Suprapubic skin (tissue), 4 donors: ENCODE measurements at places on chromosomes 13 and 19. TPM values are rescaled to one million over a fixed set of nuclear protein-coding genes. Genes with fewer than 3 reads are reported as not detected.

Gene KLK3
- total RNA-seq: 0.96 TPM

Gene MEF2B
- total RNA-seq: 0.68 TPM

Gene POLD1
- total RNA-seq: 17.2 TPM

Gene FAM83E
- total RNA-seq: 0.87 TPM

Gene REEP6
- 6.8 TPM for total RNA-seq
